ENCODE measurements at places on chromosomes 7 and 10.

DNA sequence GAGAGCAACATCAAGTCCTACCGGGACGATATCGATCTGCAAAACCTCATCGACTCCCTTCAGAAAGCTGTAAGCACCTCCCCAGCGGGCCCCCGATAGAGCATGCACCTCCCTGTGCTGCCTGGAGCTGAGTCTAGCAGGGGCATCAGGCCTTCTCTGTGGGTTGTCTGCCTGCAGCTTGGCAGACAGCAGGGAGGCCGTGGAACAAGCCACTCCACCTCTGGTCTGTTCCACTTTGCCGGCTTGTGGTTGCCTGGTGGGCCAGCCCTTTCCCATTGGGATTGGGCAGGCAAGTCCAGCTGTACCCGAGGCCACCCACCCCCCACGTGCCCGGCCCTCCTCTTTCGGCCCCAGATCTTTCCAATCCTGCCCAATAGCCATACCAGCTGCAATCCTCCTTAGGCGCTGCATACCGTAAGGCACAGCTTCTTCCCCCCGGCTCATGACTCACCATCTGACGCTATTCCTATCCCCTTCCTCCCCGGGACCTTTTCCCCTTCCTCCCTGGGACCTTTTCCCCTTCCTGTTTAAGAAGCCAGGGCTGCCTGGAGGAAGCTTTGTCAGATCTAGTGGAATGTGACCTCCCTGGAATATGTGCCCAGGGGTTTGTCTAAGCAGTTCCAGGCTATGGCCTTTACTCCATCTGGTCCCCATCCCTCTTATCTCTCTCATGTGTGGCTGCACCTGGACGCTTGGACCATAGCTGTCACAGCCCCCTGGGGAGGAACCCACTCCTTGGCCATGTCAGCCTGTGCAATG is 28.1 kb upstream of the SH2D4B start:
- DNase-seq, result peak; percentile 83

- no peak for DNase-seq
Observed at GRCh38 chr7:145902123-145902522, 214.5 kb upstream of the CNTNAP2 start.

GRCh38 chr10:52818019-52818418 is 45.4 kb upstream of the MBL2 start:
- peak; percentile 25 for DNase-seq

DNA sequence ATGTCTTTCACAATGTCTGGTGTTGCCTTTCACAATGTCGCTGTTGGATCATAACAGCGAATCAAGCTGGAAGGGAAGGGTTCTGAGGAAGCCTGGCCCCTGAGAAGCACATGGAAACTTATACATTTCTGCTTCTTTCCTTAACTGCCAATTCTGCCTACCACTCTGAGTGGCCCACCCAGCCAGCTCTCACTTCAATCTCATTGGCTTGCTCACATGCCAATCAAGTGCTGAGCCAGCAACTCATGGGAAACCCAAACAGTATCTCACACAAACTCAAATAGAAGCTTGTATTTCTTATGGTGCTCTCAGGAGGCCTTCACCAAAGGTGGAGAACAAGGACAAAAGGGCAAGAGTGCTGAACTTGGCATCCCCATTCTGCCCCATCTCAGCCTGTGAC is 117.4 kb upstream of the GPR26 start:
- DNase-seq, result no peak

GRCh38 chr7:587767-588166 is 68.1 kb upstream of the PDGFA start:
- no peak for DNase-seq

GRCh38 chr10:62745581-62745980 is 58.9 kb upstream of the ADO start:
- no peak for DNase-seq

- DNase-seq, result no peak
Observed at GRCh38 chr10:123038782-123039631, 30.2 kb downstream of the ACADSB start.

DNA sequence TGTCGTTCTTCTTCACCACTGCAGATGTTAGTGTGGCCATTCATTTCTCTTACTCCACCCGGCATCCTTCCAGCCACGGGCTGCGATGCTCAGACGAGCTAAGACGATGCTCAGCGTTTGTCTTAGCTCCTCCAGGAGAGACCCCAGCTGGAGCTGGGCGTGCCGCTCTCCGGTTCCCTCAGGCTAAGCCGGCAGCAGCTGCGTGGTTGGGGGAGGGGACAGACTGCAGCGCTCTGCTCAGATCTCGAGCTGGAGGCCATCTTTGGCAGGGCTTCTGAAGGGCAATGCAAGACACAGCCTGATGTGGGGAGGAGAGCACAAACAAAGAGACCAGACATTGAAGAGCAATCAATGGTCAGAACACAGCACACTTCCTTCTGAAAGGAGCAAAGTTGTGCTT is 4.8 kb downstream of the INA start:
- DNase-seq, result no peak

GRCh38 chr10:29554660-29555059 is 80.1 kb downstream of the SVIL start:
- DNase-seq, result peak; percentile 70

- no peak for DNase-seq
Observed at GRCh38 chr7:42186151-42186550, 50.9 kb downstream of the GLI3 start.

DNA sequence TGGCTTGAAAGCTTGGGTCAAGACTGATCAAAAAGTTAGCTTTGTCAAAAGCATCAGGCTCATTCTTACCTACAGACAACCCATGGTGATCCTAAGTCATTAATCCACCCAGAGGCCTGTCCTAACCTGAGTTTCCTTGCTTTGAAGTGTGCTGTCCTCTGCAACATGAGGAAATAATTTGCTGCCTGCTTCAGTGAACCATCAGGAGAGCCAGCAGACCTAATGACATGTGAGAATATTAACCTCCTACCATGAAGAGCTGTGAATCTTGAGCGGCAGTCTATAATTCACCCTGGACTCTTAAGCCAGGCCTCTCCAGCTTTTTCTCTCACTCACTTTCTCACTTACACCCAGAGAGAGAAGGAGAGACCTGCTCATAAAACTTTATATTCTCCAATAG is 590.0 kb downstream of the LRMDA start:
- DNase-seq, result no peak

- DNase-seq, result no peak
Observed at GRCh38 chr10:105138358-105138757, 497.3 kb downstream of the SORCS3 start.

- no peak for DNase-seq
Observed at GRCh38 chr7:138316421-138317043, 143.5 kb upstream of the TRIM24 start.

DNA sequence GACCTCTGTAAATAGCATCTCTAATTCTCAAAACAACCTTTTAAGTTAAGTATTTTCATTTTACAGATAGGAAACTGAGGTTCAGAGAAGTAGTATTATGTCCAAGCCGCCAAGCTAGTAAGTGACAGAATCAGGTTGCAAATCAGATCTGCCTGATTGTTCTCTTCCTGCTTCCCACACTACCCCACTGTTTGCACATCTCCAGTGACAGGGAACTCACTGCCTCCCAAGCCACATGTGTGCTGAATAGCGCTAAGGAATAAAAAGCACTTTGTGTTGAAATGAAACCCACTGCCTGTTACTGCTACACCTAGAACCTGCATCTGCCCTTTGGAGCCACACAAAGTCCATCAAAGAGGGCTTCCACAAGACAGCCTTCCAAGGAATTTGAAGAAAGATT is 45.1 kb upstream of the WDR11 start:
- no peak for DNase-seq

DNA sequence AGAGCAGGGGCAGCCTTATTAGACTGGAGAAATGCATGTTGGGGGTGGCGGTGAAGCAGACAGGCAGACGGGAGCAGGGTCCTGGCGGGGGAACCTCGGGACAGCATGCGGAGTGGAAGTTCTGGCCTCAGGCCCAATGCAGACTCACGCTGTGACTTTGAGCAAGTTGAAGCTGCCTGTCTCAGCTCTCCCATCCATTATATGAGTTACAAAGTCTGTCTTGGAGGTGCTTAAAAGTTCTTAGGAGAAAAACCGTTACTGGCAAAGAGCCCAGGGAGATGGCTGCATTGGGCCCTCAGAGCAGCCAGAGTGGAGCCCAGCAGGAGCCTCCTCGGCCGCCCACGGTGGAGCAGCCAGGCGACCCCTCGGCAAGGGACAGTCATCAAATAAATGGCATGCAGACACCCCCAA is 509.5 kb downstream of the PLXNA4 start:
- peak; percentile 60 for DNase-seq

DNA sequence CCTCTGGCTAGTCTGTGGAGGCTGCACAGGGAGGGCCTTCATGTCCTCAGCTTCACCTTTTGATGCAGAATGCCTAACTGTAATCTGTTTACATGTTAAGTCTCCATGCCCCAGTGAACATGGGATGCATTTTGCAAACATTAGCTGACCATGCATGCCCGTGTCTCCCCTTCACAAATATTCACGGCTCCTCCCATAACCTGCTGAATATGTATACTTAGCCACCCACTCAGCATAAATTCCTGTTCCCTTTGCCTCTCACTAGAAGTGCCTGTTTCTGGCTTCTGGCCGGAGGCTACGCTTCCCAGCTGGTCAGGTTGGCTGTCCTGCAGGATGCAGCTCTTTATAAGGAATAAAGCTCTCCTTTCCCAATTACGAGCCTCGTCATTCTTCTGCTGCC is 552.7 kb downstream of the DNAJB6 start:
- no peak for DNase-seq

DNA sequence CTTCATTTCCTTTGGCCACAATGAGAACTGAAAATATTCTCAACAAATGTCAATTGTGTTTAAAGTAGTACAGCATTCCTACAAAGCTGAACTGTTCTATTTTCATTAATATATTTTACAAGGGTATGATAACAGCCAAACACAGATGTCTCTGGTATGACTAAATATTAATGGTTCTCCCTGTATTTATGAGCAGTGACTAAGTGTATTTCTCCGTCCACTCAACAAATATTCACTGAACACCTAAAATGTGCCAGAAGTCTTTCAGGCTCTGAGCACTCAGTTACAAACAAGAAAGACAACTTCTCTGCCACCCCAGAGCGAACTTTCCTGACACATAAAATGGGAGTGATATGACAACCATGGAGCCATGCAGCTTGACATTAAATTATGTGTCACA is 135.6 kb downstream of the VPS41 start:
- peak; percentile 49 for DNase-seq

GRCh38 chr10:78964952-78965633 is 103.7 kb upstream of the ZMIZ1 start:
- peak; percentile 33 for DNase-seq

GRCh38 chr7:112161253-112162141 is 44.7 kb downstream of the DOCK4 start:
- no peak for DNase-seq

GRCh38 chr7:102415685-102416225 is 17.6 kb upstream of the ORAI2 start:
- no peak for DNase-seq

GRCh38 chr10:56317603-56318002 is 43.5 kb downstream of the ZWINT start:
- no peak for DNase-seq

GRCh38 chr7:156493942-156494341 is 146.6 kb upstream of the RNF32 start:
- peak; percentile 7 for DNase-seq

- DNase-seq, result no peak
Observed at GRCh38 chr10:133231244-133231945, 1.4 kb downstream of the UTF1 start.

GRCh38 chr7:80816806-80817205 is 102.0 kb downstream of the SEMA3C start:
- no peak for DNase-seq

GRCh38 chr7:5452470-5452899 is 28.9 kb upstream of the TNRC18 start:
- no peak for DNase-seq

- DNase-seq, result peak; percentile 61
Observed at GRCh38 chr7:134996097-134996550, 9.8 kb downstream of the AGBL3 start.

DNA sequence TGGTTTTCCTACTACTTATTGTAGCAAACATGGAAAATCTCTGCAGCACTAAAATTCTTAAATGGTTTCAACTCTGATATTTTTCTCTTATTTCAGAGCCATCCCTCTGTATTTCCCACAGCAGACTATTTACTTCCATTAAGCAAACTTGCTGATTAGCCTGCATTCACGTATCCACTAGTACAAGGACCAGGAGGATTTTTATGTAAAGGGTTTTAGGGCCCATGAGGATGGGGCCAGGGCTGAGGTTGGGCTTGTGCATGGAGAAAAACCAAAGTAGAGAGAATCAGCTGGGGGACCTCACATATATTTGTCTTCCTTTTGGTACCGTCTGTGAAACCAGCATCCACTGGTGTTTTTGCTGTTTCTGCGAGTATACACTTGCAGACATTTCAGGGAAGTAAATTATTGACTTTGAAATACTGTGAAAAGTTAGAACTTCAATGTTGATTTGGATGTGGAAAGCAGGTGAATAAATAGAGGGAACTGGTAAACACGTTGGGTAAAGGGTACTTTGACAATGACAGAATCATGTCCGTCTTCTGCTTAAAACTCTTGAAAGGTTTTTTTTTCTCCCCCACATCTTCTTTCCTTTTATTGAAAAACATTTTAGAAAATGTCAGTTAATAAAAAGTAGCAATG is 44.3 kb downstream of the ERLIN1 start:
- no peak for DNase-seq

GRCh38 chr10:117617659-117618058 is 75.1 kb downstream of the EMX2 start:
- no peak for DNase-seq

DNA sequence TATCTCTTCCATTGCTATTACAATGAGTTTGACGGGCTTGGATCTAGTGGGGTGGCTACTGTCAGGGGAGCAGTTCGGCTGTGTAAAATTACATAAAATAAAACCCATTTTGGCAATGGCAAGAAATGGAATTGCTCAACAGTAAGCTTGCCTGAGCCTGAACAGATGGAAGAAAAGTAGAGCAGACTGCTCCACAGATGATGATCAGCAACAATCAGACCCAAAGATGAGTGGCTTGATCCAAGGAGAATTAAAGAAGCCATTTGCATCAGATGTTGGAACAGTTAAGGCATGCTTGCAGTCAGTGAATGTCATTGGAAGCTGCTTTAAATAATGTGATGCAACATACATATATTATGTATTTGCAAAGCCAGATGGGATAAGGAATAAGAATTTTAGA is 256.6 kb upstream of the SMIM30 start:
- DNase-seq, result no peak

Measured in fibroblast of mammary gland (primary cell).